ENCODE measurements at places on chromosomes 4 and X. TPM values are rescaled to one million over a fixed set of nuclear protein-coding genes. Genes with fewer than 3 reads are reported as not detected.

GRCh38 chr4:98663226-98664006 lies 5.0 kb upstream of the TSPAN5 start:
- DNase-seq, result peak; percentile 44

GRCh38 chr4:8771666-8772065 lies 100.0 kb downstream of the HMX1 start:
- peak; percentile 6 for DNase-seq

DNA sequence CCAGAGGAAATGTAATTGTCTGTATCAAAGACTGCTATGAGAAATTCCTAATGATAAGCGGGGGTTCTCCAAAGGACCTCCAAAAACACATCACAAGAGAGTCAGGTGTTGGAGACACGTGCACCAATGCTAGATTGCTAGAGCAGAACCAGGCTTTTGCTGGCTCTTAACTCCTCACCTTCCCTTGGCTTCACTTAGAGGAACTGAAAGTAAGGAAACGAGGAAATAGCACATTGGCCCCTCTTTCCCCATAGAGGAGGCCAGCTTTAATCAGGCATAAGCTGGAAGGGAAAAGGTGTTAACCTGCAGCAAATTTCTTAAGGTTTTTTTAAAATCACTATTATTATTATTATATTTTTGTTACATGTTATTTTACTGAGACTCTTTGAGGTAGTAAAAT lies 13.6 kb downstream of the OTC start:
- DNase-seq, result no peak

DNA sequence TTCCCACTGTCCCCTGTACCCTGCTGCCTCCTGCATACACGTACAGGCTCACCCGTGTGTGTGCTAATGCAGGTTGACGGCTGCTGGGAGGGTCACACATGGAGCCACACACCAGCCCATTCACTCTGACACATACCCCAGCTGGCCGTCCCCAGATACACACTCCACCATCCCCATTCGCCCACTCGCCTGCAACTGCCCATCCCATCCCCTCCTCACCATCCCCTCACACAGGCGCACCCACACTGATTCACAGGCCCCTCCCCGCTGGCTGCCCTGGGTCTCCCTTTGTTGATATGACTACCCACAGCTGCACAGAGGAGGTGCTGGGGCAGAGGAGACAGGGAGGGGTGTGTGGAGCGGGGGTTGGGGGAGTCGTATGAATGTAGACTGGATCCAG lies 25.7 kb downstream of the PJA1 start:
- no peak for DNase-seq

ATP1B4 gene
- not detected for total RNA-seq

- DNase-seq, result no peak
These were observed 65.7 kb upstream of the CITED1 start for GRCh38 chrX:72371405-72371804.
